Ecto neural progenitor cell (in vitro differentiated cells): ENCODE measurements at places on chromosomes 7 and 10.
A peak's percentile ranks its signal among the peaks of the same experiment; 100 is the strongest.

- peak; percentile 72 for DNase-seq
Measured at GRCh38 chr10:101305320-101306241, 48.4 kb upstream of the BTRC start.

GRCh38 chr7:101205901-101206664, 5.2 kb upstream of the MOGAT3 start:
- no peak for DNase-seq

DNA sequence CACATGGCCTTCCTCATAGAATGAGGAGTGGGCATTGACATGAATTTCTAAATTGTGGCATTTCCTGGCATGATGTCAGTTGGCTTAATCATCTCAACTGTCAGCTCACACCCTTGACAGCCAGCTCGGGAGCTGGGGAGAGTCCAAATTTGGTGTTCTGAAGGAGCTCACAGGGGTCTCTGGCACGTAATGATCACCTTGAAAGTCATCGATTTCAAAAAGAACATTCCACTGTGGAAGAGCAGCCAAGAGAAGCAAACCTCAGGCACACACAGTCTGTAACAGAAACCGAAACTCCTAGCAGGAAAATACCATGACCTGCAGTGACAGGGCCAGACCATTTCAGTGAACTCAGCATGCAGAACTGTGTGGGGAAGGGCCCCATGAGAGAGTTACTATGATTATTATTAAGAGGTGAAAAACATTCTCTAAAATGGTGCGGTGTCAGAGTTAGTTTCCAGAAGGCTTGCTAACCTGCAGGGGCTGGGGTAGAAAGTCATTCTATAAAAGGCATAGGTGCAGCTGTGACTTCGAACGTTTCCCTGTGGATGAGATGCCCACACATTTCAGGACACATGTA, 26.4 kb upstream of the KLF6 start:
- DNase-seq: no peak

DNA sequence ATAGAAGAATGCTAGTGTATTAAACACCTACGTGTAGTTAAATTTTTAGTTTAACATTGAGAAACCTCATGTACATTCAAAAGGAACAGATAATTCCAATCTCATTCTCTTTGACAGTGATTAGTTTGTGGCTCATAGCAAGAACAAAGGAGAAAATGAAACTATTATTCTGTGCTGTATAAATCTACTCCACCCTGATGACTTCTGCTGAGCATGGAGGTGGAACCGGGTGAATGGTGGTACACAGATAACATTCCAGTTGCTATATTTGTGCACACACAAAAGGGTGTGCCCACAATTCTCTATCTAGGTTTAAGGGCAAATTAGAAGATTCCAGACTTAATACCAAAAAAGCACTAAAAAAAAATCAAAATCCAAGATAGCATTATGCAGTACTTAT, 17.0 kb upstream of the RALA start:
- no peak for DNase-seq

DNA sequence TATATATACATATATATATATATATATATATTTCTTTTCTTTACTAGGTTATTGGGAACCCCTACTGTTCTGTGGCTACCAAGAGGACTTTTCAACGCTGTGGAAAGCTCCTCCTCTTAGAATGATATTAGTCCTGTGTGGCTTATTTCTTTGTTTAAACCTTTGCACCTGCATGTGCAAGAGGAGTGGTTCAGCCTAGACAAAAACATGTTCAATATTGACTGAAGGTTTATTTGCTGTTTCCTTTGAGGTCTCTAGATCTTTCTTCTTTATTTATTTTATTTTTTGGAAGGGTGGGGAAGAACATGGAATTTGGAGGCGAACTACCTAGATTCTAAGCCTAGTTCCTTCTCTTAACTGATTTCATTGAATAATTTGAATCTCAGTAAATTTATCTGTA, 118.1 kb downstream of the GNAT3 start:
- DNase-seq: no peak

GRCh38 chr7:2321020-2321419, 6.8 kb upstream of the SNX8 start:
- no peak for DNase-seq

GRCh38 chr10:27391325-27391724, 112.8 kb upstream of the RAB18 start:
- no peak for DNase-seq
